ENCODE measurements at places on chromosomes 4 and X.
A peak's percentile ranks its signal among the peaks of the same experiment; 100 is the strongest.

DNA sequence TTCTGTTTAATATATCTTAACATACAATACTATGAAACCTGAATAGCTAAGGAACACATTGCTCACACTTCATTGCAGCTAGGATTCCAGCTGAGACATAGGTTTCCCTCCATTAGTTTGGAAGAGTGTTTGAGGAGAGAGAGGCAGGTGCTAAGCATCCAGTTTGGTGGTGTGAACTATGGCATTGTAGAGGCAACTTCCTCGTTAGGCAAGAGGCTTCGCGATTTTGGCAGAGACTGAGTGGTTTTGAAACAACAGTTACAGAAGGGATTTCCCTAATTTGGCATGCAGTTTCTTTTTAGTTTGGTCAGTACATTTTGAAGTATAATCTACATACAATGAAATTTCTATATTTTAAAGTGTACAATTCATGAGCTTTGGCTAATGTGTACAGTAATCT, 117.1 kb upstream of the BMP3 start:
- peak; percentile 29 for DNase-seq

GRCh38 chr4:81684352-81684751, 212.6 kb upstream of the RASGEF1B start:
- DNase-seq = no peak

GRCh38 chrX:77450996-77451395, 3.8 kb downstream of the FGF16 start:
- DNase-seq = peak; percentile 72

DNA sequence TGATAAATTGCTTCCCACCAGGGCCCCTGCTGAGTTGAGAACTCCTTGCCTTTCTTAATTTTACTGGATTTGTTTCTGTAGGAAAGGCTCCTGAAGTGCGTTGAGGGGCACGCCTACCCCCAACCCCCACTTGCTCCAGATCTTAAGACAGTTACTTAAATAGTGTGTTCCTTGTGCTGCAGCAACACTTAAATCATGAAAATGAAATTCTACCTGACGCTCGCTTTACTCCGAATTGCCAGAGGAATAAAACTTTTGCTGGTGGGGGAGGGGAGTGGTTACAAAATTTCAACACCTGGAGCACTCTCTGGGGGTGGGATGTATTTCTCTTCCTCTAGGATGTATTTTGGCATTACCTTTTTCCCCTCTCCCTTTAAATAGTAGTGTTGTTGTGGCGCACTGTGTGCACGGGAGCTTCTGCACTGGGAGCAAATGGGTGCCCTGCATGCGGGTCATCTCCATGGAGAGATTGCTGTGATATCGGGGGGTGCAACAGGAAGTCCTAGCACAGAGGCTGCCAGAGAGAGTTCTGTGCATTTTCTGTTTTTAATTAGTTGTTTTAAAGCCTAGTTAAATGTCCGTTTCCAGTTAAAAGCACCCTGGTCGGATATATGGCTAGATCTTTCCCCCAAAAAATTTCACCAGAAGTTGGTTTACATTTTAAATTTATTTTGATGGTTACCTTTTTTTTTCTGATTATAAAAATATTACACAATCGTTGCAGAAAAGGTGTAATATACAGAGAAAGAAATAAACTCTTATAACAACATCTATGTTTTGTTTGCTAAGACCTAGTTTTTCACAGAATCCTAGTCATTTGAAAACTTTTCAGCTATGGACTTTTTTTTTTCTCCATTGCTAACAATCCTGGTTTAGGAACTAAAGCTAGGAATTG, 207.7 kb downstream of the SOWAHB start:
- DNase-seq = no peak

GRCh38 chr4:22635692-22636091, 57.0 kb upstream of the GBA3 start:
- DNase-seq = no peak

DNA sequence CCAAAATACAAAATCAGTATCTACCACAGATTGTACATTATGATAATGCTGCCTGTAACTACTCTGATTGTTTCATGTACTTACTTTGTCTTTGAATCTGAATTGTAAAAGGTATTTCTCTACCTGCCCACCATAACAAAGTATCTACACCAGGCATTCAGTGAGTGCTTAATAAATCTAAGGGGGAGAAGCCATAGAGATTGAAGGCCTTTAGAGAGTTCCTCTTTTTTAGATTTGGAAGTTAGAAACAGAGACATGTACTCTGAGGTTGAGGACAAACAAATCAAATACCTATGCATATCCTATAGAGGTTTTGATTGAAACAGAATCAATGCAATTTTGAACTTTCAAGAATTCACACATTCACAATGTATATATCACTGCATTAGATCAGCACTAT, 42.7 kb downstream of the SAT1 start:
- no peak for DNase-seq

DNA sequence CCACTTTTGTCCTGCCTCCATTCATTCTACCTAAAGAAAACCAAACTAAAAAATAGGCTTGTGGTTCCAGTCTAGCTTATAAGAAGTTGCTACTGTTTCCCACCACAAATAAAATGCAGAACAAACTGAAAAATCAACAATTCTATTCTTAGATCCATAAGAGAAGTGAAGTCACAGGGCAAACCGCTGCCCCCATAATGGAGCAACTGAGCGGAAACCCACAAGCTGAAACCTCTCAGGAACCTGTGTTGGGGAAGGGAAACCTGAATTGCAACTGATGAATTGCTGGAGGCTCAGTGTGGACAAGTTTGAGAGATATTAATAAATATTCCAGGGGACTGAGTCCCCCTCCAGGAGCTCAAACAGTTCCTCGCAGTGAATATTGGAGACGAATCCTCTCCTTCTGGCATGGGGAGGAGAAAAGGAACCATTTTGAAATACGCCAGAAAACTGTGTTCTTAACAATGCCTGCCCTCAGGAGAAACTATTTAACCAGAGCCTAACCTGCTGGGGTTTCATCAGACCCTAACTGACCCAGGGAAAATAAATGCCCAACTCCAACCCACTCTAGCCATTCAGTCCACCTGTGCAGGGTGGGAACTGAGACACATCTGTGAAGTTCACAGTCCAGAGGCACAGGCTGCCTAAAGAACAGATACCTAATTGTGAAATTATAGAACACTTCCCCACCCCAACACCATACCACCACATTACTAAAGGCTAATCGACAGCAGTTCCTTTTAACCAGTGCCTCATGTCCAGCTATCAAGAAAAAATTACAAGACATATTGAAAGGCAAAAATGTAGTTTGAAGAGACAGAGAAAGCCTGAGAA, 22.8 kb upstream of the SH3RF1 start:
- DNase-seq = no peak

- no peak for DNase-seq
Measured at GRCh38 chr4:152156442-152156841, 379.4 kb downstream of the FBXW7 start.

DNA sequence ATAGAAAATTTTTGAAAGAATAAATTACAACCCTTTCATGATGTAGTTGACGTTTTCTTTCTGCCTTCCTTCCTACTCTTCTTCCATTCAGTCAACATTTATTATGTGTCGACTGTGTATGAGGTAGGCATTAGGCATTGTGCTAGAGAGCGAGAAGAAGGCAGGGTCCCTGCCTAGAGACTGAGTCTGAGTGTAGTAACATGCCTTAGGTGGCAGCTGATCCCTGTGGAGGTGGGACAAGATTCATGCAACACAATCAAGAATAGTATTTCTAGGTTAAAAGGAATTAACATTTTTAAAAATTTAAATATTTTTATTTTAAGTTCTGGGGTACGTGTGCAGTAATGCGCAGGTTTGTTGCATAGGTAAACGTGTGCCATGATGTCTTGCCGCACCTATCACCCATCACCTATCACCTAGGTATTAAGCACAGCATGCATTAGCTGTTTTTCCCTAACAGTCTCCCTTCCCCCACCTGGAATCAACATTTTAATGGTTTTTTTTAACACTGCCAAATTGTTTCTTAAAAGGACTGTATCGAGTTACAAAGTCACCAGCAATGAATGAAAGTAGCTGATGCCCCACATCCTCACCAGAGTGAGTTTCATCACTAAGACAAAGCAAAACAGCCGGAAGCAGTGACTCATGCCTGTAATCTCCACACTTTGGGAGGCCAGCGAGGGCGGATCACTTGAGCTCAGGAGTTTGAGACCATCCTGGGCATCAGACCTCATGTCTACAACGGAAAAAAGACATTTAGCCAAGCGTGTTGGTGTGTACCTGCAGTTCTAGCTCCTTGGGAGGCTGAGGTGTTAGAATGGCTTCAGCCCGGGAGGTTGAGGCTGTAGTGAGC, 84.0 kb downstream of the WWC2 start:
- peak; percentile 90 for DNase-seq

- DNase-seq = no peak
Measured at GRCh38 chrX:70549429-70549828, 104.8 kb downstream of the DLG3 start.

GRCh38 chr4:924107-925096, 7.7 kb downstream of the GAK start:
- DNase-seq = peak; percentile 68

DNA sequence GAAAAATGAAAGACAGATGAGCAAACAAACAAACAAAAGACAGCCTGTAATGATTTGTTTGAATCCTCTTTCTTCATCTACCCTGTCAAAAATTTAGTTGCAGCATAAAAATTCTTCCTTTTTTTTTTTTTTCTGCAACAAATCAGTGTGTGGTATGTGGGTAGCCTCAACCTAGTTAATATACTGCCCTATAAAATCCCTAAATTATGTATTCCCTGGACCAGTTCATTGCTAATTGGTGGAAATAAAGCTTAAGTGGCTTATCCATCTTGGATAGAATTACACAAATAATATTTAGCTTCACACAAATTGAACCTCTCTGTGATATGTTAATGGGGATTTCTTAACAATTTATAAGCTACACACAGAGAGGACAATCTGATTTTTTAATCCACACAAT, 208.4 kb downstream of the NDST4 start:
- no peak for DNase-seq

Data from cardiac fibroblast (primary cell).